ENCODE measurements at places on chromosomes 13 and 19. TPM values are rescaled to one million over a fixed set of nuclear protein-coding genes. Genes with fewer than 3 reads are reported as not detected.
A peak's percentile ranks its signal among the peaks of the same experiment; 100 is the strongest.

DNA sequence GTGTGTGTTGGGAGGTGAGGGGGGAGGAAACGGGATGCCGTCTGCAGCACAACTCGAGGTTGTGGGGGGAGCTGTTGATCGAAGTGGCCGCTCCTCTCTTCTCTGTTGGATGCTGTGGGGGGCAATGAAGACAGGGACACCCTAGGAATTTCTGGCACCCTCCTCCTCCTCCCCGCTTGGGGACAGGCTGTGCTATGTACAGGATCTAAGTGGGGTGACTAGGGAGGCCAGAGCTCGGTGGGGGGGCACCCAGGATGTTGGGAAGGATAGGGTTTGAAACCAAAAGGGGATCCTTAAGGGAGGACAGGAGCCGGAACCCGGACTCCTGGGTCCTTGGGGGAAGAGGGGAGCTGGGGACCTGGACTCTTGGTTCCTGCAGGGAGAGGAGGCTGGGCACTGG lies 2.0 kb downstream of the GRIN2D start:
- DNase-seq, result no peak

DNA sequence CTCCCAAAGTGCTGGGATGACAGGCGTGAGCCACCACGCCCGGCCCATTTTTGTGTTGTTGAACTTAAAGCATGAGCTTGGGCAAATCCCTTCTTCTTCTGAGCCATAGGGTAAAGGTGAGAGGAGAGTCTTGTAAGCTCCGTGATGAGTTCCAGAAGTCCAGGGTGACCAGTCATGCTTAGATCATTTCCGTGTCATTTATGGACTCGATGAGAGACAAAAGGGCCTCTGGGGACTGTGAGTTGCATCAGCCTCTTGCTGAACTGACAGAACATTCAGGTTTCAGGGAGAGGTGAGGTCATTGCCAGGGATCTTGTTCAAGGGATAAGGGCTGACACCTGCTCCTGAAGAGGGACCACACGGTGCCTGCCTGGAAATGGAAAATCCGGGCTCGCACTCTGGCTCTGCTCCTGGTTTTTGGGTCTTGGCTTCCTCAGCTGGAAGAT lies 53.6 kb downstream of the GADD45B start:
- no peak for DNase-seq

GRCh38 chr13:44629465-44630183 lies 53.5 kb upstream of the TSC22D1 start:
- no peak for DNase-seq

- no peak for DNase-seq
Observed at GRCh38 chr19:6241680-6242377, 37.9 kb downstream of the MLLT1 start.

- no peak for DNase-seq
Observed at GRCh38 chr19:43224855-43225253, 19.4 kb upstream of the PSG4 start.

GRCh38 chr19:18992696-18993095 lies 40.6 kb downstream of the SUGP2 start:
- DNase-seq, result no peak

DNA sequence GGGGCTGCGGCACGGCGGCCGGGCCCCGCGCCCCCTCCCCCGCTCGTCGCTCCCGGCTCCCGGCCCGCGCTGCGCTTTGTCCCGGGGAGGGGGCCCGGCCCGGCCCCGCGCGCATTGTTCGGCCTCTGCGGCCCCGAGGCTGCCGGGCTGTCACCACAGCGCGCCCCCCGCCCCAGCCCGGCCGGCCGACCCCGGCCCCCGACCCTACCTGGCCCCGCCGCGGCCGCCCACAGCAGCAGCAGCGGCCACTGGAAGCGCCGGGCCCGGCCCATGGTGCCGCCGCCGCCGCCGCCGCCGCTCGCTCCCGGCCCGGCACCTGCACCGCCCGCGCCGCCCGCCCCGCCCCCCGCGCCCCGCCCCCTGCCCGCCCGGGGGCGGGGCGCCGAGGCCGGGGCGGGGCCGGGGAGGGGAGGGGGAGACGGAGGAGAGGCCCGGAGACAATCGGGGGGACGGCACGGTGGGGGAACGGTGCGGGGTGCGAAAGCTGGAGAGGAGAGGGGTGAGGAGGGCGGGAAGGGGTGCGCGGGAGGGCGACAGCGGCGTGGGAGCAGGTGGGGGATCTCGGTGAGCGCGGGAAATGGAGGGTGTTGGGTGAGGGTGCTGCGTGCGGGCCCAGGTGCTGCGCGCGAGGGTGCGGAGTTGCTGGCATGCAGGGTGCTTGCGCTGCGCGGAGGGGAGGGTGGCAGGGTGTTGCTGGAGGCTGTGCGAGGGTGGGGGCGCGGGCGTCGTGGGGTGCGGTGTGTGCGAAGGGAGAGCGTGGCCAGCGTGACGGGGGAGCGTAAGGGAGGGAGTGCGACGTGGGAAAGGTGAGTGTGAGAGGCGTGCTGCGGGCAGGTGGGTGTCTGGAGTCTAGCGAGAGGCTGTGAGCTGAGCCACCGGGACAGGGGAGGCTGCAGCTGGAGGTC lies at the start of gene CADM4:
TSS of gene CADM4 (minus strand) at position 332 of the 905 bp plus-strand sequence. CDS start at position 272, 60 bp downstream.
- DNase-seq, result peak; percentile 60

DNA sequence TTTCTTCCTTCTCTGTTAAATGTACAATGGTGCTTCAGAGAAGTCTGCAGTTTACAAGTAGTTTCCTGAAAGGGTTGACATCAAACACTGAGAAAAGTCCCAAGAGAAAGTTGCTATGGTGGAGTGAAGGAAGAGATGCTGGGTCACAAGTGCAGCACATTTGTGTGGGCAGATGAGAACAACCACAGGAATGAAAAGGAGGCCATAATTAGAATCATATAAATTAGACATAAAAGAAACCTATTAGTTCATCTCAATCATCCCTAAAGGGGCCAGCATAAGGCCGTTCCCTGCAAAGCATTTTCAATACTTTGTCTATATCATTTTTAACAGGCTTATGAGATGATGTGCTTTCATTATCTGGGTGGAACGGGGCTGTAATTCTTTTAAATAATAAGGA lies 359.2 kb downstream of the IRS2 start:
- DNase-seq, result no peak

DNA sequence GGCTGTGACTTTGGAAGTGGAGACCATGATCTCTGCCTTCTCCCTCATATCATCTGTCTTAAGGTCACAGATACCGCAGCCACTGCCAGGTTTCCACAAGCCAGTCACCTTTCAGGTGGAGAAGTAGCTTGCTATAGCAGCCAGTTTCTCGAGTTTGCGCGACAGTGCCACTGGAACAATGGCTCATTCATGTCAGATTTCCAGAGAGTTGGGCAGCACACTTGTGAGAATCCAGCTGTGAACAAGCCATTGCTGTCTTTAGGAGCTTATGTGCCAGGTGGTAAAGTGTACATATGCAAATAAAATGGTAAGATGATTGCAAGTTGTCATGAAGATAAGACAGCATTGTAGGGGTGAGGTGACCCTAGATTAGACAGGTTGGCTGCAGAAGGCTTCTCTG lies 22.3 kb downstream of the GARRE1 start:
- no peak for DNase-seq

GRCh38 chr19:50365434-50366306 lies at the start of gene NAPSA:
NAPSA (minus strand) TSS chr19:50365639; CDS start chr19:50365621, 18 bp downstream.
- DNase-seq, result no peak

DNA sequence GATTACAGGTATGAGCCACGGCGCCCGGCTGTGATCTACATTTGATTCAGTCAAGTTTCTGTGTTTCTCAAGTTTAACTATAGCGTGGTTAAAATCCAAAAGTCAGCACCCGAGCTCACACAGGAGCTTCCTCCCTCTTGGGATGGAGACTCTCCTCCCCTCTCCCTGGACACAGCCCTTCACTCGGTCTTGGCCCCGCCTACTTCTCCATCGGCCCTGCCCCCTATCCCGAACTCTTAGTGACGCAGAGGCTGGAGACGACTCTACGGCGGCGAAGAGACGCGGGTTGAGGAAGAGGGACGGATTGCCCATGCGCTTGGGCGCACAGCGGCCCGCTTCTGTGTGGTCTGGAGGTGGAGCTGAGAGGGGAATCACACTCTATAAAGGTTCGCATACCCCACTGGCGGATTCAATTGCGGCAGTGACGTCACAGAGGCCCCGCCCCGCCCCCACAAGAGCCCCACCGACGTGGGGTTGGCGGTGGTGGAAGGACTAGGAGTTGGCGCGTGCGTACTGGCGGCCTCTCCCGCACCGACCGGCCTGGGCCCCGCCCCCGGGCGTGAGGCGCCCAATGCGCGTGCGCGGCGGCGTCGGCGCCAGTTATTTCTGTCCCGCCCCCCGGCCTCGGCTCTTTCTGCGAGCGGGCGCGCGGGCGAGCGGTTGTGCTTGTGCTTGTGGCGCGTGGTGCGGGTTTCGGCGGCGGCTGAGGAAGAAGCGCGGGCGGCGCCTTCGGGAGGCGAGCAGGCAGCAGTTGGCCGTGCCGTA lies at the start of gene TRIM28:
TSS of gene TRIM28 (plus strand) at position 239 of the 765 bp plus-strand sequence. CDS start 694 bp downstream, outside the sequence.
- DNase-seq, result peak; percentile 99

Gene SPRED3
- 1.8 TPM for total RNA-seq

DNA sequence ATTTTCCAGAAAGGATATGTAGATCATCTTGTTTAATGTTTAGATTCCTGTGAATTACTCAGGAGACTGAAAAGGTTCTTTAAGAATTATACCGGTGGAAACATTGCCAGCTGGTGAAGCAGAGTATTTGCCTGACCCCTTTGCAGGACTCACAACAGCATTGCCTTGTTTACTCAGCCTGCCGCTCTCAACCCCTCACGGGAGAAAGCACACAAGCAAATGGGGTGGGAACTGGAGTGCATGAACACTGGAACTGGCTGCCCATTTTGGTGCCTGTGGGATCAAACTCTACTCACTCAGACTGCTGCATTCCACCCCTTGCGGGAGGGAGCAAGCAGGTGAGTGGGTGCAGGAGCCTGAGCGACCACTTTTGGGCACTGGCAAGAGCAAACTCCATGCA lies 804.7 kb upstream of the SLITRK1 start:
- DNase-seq, result no peak

GRCh38 chr19:814152-815078 lies 7.3 kb downstream of the PLPPR3 start:
- DNase-seq, result no peak

- no peak for DNase-seq
Observed at GRCh38 chr19:3455960-3456601, 24.2 kb downstream of the SMIM24 start.

GRCh38 chr13:32136716-32137115 lies 105.1 kb downstream of the FRY start:
- DNase-seq, result no peak

Gene PODNL1
- 0.17 TPM for total RNA-seq

- DNase-seq, result no peak
Observed at GRCh38 chr13:71829547-71829946, 37.5 kb downstream of the DACH1 start.

Gene PPP1R15A
- 53.3 TPM for total RNA-seq

Gene C1QTNF9
- not detected for total RNA-seq

DNA sequence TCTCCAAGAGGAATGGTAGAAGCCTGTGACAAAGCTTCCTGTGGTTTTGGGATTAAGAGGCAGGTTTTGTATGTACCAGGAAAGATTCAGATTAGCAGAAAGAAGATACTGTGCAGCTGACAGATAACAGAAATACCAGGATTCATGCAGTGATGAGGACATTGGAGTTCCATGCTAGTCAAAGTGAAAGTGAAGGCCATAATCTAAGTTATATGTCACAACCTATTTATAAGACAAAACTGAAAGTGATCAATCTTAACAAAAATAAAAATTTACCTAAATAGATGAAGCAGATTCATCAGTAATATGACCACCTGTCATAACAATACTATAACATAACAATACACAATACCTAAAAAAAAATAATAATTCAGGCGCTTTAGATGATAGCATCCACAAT lies 1305.2 kb upstream of the PCDH9 start:
- no peak for DNase-seq

Gene PIH1D1
- 176 TPM for total RNA-seq

- DNase-seq, result no peak
Observed at GRCh38 chr13:25910991-25911419, 140.8 kb downstream of the SHISA2 start.

GRCh38 chr13:55439450-55439849 lies 1701.3 kb upstream of the PRR20A start:
- no peak for DNase-seq

DNA sequence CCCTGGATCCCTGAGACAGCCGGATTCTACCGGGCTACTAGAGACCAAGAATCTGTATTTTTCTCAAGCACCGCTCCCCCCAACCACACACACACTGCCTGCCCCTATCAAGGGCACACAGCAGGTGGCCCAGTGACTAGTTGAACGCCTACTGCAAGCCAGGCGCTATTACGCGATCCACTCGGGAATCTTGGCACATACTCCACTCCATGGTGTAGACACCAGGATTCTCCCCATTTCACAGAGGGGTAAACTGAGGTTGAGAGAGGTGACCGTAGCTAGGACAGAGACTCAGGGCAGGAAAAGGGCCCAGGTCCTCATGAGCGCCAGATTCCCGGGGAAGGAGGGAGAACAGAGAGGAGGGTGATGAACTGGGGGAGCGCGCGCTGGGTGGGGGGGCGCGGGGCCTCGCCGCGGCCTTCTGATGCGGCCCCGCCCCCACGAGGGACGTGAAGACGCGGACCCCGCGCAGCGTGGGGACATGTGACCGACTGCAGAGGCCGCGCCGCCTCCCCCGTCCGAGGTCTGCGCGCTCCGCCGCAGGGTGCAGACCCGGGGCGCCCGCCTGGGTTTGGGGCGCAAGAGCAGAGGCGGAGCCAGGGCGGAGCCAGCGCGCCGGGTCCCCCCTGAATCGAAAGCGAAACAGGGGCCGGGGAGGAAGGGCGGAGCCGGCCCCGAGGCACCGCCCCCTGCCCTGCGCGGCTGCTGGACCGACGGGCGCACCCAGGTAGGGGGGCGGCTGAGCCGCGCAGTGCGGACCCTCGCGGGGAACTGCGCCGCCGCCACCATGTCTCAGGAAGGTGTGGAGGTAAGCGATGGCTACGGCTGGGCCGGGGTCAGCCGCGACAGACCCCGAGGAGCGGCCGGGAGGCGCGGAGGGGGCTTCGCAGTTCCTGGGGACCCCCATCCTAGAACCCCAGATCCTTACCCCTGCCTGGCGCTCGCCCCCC lies at the start of gene SHFL:
TSS of gene SHFL (plus strand) at position 677 of the 950 bp plus-strand sequence. CDS start at position 788, 111 bp downstream.
- peak; percentile 89 for DNase-seq

DNA sequence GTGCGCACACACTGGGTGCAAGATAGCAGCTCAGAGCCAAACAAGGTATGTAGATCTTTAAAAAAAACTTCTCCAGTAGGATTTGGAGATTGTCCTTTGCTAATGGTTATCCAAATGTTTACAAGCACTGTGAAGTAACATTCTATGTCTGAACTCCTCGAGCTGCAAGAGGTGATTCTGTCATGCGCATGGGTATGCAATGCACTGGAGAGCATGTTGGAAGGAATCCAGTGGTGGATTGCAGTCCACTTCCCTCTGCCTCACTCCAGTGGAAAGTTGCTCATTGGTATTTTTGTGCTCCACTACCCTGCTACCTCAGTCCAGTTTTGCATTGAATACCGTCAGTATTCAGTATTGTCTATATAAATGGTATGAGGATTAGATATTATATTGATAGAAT lies 132.1 kb downstream of the ATP8A2 start:
- no peak for DNase-seq

Gene C1QTNF9B
- not detected for total RNA-seq
